ENCODE measurements at places on chromosomes 12 and 14. TPM values are rescaled to one million over a fixed set of nuclear protein-coding genes. Genes with fewer than 3 reads are reported as not detected.
A peak's percentile ranks its signal among the peaks of the same experiment; 100 is the strongest.

GRCh38 chr14:104515811-104516780, 63.5 kb upstream of the C14orf180 start:
- peaks cover 10% of the 10 kb centered on the region for H3K27me3 ChIP-seq
- DNase-seq = no peak
- no peak overlapping the region for H3K4me3 ChIP-seq
- H3K27ac ChIP-seq = no peak overlapping the region
- no peaks in the 10 kb centered on the region for H3K4me1 ChIP-seq

GRCh38 chr14:38824706-38825105, 278.3 kb downstream of the SEC23A start:
- no peak overlapping the region for H3K4me3 ChIP-seq
- DNase-seq = no peak
- H3K27me3 ChIP-seq = no peaks in the 10 kb centered on the region
- H3K4me1 ChIP-seq = no peaks in the 10 kb centered on the region
- no peaks in the 10 kb centered on the region for H3K36me3 ChIP-seq

DNA sequence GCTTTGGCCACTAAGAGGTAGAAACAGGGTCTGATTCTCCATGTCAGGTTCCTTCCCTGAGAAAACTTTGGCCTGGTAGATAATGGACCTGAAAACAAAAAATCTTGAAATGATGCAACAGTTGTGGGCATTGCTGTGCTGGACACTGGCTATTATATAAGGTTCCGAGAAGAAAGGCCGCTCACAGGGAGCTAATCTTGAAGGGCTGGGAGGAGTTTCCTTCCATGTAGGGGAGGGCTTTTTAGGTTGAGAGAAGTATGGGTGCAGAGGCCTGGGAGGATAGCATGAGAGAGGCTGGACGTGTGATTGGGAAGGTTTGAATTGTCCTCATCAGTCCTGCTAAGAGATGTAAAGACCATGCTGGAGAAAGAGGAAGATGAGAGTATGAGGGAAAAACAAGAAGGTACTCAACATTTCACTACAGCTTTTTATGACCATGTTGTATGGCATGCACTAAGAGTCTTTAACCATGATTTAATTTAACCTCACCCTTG, 11.6 kb downstream of the LRRK2 start:
- H3K4me1 ChIP-seq = no peaks in the 10 kb centered on the region
- no peak overlapping the region for H3K27ac ChIP-seq
- no peak overlapping the region for H3K4me3 ChIP-seq
- H3K27me3 ChIP-seq = no peaks in the 10 kb centered on the region

DNA sequence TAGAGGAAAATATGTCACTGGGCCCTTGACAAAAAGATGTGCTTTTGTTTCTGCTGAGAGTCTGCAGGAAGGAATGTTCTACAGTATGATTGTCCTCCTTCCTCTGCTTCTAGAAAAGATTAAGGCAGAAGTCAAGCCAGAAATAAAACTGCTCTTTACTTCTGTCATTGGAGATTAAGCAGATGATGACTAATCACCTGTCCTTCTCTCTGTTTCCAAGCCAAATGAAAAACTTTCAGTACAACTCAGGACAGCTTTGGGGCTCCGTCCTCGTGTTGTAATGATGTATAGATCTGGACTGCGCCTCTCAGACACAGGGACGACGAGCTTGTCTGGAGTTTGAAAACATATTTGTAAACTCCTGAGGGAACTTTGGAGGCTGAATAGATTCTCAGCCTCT, 159.3 kb downstream of the DYRK2 start:
- no peaks in the 10 kb centered on the region for H3K36me3 ChIP-seq
- no peaks in the 10 kb centered on the region for H3K27me3 ChIP-seq
- DNase-seq = no peak
- peaks cover 13% of the 10 kb centered on the region for H3K4me1 ChIP-seq
- peak overlapping the region; percentile 69 for H3K27ac ChIP-seq

- H3K27me3 ChIP-seq = no peaks in the 10 kb centered on the region
- no peak overlapping the region for H3K4me3 ChIP-seq
- no peak overlapping the region for H3K27ac ChIP-seq
- H3K4me1 ChIP-seq = no peaks in the 10 kb centered on the region
- no peaks in the 10 kb centered on the region for H3K36me3 ChIP-seq
- no peak for DNase-seq
Measured at GRCh38 chr12:22313963-22314330, 20.6 kb downstream of the ST8SIA1 start.

GRCh38 chr14:56657604-56658003, 78.0 kb downstream of the TMEM260 start:
- no peaks in the 10 kb centered on the region for H3K36me3 ChIP-seq
- H3K27ac ChIP-seq = no peak overlapping the region
- no peak for DNase-seq
- no peaks in the 10 kb centered on the region for H3K4me1 ChIP-seq
- no peak overlapping the region for H3K4me3 ChIP-seq

- peak overlapping the region; percentile 36 for H3K4me3 ChIP-seq
- H3K4me1 ChIP-seq = peaks cover 73% of the 10 kb centered on the region
- H3K36me3 ChIP-seq = no peaks in the 10 kb centered on the region
- H3K27ac ChIP-seq = peak overlapping the region; percentile 84
Measured at GRCh38 chr14:21039585-21040369, 2.4 kb upstream of the RNASE7 start.

- no peak for DNase-seq
- no peaks in the 10 kb centered on the region for H3K27me3 ChIP-seq
- H3K4me1 ChIP-seq = peaks cover 53% of the 10 kb centered on the region
- no peak overlapping the region for H3K4me3 ChIP-seq
- no peak overlapping the region for H3K27ac ChIP-seq
- H3K36me3 ChIP-seq = peaks cover 16% of the 10 kb centered on the region
Measured at GRCh38 chr12:46361667-46362034, 10.9 kb downstream of the SLC38A2 start.

DNA sequence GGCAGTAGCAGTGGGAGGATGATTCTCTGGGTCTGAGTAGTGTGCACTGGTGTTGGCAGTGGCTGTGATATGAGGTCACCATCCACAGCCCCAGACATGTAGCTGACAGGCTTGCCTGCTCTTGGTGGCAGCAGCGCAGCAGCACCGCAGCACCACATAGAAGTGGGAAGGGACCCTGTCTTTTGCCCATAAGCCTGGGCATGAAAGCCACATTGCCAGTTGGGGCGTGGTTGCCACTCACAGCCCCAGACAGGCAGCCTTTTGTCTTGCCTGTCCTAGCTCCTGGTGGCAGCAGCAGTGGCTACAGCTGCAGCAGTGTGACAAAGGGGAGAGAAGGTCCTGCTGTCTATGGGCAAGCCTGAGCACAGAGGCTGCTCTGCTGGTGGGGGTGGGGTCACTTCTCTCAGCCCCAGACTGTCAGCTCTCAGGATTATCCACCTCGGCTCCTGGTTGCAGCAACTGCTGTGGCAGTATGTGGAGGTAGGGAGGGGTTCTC, 71.5 kb downstream of the BRMS1L start:
- no peaks in the 10 kb centered on the region for H3K36me3 ChIP-seq

- H3K4me3 ChIP-seq = peak overlapping the region; percentile 98
- H3K27ac ChIP-seq = peak overlapping the region; percentile 99
- no peak for DNase-seq
- H3K36me3 ChIP-seq = no peaks in the 10 kb centered on the region
Measured at GRCh38 chr12:55974308-55974730, 441 bp downstream of the RAB5B start.

GRCh38 chr12:24244801-24245200, 295.3 kb upstream of the SOX5 start:
- no peak overlapping the region for H3K27ac ChIP-seq

- no peak overlapping the region for H3K4me3 ChIP-seq
- H3K36me3 ChIP-seq = no peaks in the 10 kb centered on the region
- DNase-seq = no peak
- H3K27ac ChIP-seq = no peak overlapping the region
- H3K27me3 ChIP-seq = no peaks in the 10 kb centered on the region
- no peaks in the 10 kb centered on the region for H3K4me1 ChIP-seq
Measured at GRCh38 chr14:99552572-99553216, 51.3 kb downstream of the CCDC85C start.

GRCh38 chr12:51920046-51920445, 12.7 kb downstream of the ACVRL1 start:
- no peaks in the 10 kb centered on the region for H3K27me3 ChIP-seq
- H3K4me3 ChIP-seq = no peak overlapping the region
- H3K27ac ChIP-seq = no peak overlapping the region

FOXN4 gene
- total RNA-seq = not detected

POLE gene
- 15.1 TPM for total RNA-seq

OAS2 gene
- 5.1 TPM for total RNA-seq

ATL1 gene
- total RNA-seq = 0.48 TPM

MIPOL1 gene
- total RNA-seq = 5.1 TPM

SLC2A13 gene
- total RNA-seq = 0.80 TPM

PPP4R4 gene
- total RNA-seq = 0.49 TPM
